ENCODE measurements at places on chromosomes 12 and 14. TPM values are rescaled to one million over a fixed set of nuclear protein-coding genes. Genes with fewer than 3 reads are reported as not detected.

DNA sequence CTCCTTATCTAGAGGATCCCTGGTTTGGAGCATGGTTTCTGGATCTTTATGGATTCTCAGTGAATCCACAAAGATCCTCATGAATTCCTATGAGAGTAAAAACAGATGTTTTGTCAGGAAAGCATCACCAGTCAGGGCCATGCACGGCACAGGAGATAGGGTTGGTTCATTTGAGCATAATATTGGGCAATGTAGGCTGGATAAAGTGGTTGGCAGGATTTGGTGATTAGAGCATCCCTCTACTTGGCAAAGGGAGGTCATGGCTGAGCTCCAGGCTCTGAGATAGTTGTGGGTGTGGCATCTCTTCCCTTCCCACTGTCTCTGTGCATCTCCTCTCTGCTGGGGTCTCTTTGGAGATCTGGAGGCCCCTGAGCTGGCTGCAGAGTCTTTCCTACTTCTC is 149.8 kb downstream of the DACT1 start:
- DNase-seq = no peak

DNA sequence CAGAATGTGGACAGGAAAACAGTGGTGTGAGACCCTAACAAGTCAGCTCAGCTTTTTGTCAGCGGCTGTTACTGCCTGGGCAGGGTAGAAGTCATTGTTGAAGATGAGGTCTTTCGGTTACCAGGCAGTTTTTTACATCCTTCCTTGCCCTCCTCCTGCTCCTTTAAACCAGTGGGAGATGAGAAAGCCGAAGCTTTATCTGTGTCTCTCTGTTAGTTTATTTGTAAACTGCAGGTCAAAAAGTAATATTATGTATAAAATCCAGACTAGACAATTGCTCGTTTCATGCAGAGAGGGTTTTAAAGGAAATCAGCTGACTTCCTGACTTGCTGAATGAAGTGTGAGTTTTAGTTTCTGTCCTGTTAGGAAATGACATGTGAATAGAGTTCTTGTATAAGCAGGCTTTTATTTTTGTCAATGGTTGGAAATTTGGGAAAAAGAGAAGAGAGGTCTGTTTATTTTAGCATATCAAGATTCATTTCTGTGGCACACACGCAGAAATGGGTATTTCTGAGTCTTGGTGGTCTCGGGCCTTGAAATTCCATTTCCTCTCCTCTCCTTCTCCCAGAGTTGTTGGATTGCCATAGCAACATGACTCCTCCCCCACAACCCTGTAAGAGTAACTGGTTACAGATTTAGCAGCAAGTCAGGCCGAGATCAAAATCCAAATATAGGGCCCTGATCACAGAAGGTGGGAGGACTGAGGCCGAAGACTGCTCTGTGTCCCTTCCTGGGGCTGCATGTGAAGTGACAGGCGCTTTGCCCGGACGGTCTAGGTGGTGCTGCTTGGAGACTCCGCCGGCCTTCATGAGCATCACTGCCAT is 60.8 kb downstream of the SAMD4A start:
- peak; percentile 73 for DNase-seq

DNA sequence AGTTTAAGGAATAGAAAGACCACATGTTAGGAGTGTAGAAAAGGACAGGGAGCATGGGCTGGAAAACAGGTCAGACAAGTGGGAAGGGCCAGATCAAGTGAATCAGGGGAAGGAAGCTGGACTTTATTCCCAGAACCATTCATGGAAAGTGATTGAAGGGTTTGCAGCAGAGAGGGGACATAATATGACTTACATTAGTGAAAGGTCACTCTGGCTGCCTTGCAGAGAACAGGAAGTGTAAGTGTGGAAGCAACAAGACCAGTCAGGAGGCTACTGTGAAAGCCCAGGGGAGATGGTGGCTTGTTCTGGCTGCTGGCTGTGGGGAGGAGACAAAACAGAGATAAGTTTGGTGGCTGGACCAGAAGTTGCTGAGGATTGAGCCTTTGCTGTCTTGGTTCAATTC is 69.1 kb downstream of the VCPKMT start:
- DNase-seq = no peak

GRCh38 chr14:38197001-38197783 is 10.5 kb upstream of the SSTR1 start:
- DNase-seq = peak; percentile 33

- no peak for DNase-seq
Observed at GRCh38 chr12:64706857-64707256, 52.3 kb downstream of the GNS start.

DNA sequence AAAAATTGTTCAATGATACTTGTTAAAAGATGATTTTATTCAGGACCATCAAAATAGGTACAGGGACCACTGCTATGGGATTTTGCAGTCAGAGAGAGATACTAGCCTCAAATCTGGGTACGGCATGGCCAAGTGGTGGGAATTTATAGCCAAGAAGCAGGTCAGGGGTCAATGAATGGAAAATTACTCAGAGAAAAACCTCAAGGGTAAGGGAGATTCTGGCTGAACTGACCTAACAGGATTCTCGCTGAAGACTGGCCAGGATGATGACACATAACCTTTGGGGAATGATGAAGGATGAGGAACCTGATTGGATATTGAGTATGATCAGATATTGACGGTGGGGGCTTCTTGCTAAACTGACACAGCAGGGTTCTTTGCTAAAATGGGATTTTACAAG is 32.7 kb downstream of the DEPDC4 start:
- peak; percentile 63 for DNase-seq

CISTR gene
- not detected for total RNA-seq

TGM1 gene
- total RNA-seq = 2.2 TPM

GPRC5A gene
- total RNA-seq = 25.8 TPM
